ENCODE measurements at places on chromosomes 12 and 14.

GRCh38 chr12:78802593-78802992 lies 62.0 kb upstream of the SYT1 start:
- DNase-seq: peak; percentile 90

DNA sequence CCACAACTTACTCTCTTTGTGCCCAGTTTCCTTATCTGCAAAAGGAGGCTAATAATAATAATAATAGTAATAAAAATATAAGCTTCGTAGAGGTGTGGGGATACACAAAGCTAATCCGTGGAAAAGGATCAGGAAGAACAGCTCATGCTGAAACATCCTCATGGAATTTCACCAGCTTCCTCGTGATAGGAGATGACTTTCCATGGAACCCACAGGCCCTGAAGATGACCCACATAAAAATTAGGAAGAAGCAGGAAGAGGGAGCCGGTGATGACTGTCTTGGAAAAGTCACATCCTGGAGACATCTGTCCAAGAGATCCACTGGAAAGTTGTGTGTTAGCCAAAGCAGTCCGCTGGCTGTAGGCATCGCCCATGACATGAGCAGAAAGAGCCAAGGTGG lies 31.9 kb upstream of the FZD10 start:
- DNase-seq: no peak

DNA sequence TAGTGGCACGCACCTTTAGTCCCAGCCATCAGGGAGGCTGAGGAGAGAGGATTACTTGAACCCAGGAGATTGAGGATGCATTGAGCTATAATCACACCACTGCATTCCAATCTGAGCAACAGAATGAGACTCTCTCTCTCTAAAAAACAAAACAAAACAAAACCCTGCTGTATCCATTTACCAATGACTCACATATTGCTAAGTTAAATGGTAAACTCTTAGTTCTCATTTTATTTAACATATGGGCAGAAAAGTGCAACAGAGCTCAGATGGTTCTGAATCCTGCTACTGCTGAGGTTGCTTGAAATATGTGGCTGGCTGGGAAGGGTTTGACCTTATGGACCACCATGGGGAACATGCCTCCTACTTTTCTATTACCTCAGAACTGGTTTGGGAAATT lies 33.7 kb upstream of the CCNT1 start:
- DNase-seq: no peak

GRCh38 chr14:54489318-54489683 lies 521 bp upstream of the GMFB start:
- no peak for DNase-seq

GRCh38 chr14:72544615-72545387 lies 349.1 kb downstream of the DPF3 start:
- DNase-seq: no peak

GRCh38 chr14:54362759-54363437 lies 33.9 kb upstream of the CDKN3 start:
- DNase-seq: no peak

DNA sequence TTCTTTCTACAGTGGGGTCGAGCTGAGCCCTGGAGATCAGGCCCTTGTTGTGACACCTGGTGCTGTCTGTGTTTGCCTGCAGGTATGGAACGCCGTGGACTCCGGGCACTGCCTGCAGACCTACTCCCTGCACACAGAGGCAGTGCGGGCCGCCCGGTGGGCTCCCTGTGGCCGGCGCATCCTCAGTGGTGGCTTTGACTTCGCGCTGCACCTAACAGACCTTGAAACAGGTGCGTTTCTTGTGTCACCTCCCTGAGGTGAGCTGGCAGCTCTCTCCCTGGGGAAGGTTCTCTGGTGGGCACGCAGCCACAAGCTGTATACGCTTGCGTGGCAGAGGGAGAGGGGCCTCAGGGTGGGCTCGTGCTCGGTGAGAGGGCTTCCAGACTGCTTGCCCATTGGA lies 119.3 kb downstream of the BEGAIN start:
- no peak for DNase-seq

- no peak for DNase-seq
These were observed 280.5 kb downstream of the DPF3 start for GRCh38 chr14:72613231-72613974.

GRCh38 chr14:93895023-93895604 lies 32.0 kb upstream of the FAM181A start:
- no peak for DNase-seq

Data from brain microvascular endothelial cell (primary cell).